H54 (cell line): ENCODE measurements at places on chromosomes 5 and 9.

- DNase-seq, result no peak
These were observed 538.1 kb upstream of the MEF2C start for GRCh38 chr5:89421035-89421434.

DNA sequence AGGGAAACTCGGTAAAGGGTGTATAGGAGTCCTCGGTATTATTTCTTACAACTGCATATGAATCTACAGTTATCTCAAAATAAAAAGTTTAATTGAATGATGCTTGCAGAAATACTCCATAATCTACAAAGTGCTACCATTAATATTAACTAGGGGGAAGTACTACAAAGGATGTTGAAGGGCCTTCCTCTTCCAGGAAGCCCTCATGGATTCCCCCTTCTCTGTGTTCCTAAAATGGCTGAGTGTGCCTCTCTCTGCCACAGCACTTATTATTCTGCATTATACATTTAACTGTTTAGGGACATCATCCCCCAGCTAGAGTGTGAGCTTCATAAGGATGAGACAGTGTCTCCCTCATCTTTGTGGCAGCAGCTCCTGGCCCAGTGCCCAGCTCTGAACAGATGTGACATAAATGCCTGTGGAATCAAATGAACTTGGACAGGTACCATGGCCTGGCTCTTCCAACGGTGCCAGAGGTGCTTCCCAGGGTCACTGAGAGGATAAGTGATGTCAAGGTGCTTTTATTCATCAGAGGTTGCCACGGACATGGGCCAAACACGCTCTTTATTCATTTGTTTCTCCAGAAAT, 99.5 kb downstream of the PAX5 start:
- no peak for DNase-seq

DNA sequence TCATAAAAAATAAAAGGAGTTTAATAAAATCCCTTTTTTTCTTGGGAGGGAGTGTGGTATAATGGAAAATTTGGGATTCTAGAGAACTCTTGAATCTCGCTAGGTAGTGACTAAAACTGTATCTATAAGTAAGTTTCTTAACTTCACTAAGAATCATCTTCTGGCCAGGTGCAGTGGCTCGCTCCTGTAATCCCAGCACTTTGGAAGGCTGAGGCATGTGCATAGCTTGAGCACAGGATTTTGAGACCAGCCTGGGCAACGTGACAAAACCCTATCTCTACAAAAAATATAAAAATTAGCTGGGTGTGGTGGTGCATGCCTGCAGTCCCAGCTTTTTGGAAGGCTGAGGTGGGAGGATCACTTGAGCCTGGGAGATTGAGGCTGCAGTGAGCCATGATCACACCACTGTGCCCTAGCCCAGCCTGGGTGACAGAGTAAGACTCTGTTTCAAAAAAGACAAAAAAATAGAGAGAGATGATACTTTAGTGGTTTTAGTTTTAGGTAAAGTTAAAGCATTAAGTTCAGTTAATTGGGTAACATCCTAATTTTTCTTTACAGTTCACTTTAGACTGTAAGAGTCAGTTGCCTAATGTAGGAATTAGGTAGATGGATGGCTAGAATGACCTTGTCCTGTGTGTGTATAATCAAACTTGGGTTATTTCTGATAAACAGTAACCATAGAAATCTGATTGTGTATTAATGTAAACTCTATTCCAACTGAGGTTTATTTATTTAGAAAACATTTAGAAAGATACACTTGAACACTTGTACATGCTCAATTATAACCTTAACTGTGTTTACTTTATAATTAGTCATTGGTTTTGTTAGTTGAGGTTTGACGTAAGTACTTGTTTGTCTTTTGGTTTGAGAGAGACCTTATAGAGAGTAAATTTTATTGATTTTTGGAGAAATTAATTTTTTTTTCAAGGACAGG, 17.8 kb downstream of the UNC13B start:
- DNase-seq, result no peak

DNA sequence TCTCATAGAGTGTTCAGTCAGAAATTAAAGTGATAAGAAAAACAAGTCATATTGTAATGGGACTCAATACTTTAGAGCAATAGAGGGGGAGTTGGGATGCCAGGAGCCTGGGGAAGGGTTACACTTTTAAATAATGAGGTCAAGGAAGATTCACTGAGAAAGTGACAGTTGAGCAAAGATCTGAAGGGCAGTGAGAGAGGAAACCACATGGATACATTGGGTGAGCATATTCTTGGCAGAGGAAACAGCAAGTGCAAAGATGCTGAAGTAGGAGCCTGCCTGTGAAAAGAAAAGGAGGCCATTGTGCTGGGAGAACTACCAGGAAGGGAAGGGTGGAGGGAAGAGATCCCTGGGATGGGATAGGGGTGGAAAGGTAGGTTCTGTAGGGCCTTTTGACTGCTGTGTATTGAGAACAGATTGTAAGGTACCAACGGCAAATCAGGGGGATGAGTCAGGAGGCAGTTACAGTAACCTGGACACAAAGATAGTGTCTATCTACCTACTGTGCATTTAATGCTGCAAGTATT, 79.4 kb downstream of the PAM start:
- DNase-seq, result no peak

- no peak for DNase-seq
These were observed 111.8 kb downstream of the SLC12A2 start for GRCh38 chr5:128195316-128195715.

DNA sequence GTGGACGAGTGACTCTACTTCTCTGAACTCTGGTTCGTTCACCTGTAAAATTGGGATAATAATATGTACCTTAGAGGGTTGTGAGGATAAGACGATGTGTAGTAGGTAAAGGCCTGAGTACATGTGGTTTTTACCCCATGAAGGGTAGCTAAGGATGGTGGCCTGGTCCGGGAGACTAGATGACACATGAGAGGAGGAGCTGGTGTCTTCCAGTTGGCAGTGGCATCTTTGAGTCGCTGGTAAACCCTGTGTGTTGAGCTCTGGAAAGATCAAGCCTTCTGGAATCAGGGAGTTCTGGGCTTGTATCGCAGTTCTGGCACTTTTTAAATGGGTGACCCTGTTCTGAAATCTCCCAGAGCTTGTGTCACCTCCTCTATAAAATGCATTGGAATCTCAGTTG, 166.4 kb upstream of the ZNF618 start:
- no peak for DNase-seq

DNA sequence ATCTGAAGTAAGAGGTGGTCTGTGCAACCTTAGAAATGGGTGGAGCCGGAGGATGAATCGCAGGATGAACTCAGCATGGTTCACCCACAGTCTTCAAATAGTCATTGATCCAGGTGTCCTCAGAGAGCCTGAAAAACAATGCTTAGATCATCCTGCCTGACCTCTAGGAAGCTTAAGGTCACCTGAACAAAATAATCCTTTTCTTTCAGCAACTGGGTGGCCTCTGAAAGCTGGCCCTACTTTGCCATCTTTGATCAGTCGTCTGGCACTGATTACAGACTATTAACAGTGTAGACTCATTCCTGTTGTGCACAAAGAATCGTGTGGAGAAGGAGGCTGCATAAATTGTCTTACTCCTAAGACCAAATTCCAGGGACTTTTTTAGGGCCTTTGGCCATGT, 50.7 kb downstream of the PIP5K1B start:
- no peak for DNase-seq

GRCh38 chr5:174281855-174282254, 236.3 kb downstream of the NSG2 start:
- DNase-seq, result no peak

DNA sequence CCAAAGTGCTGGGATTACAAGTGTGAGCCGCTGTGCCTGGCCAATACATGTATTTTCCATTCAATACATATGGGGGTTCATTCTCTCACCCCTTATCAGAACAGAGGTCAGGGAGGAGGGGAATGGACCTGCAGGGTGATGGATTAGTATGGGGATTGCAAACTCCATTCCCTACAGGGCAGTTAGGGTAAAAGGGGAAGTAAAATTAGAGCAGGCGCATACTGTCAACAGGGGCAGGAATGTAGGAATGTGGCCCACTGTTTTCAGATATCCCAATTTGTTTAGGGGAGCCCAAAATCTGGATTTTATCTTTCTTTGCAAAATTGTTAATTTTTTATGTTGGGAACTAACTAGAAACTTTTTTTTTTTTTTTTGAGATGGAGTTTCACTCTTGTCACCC, 46.4 kb upstream of the SLC44A1 start:
- DNase-seq, result no peak

DNA sequence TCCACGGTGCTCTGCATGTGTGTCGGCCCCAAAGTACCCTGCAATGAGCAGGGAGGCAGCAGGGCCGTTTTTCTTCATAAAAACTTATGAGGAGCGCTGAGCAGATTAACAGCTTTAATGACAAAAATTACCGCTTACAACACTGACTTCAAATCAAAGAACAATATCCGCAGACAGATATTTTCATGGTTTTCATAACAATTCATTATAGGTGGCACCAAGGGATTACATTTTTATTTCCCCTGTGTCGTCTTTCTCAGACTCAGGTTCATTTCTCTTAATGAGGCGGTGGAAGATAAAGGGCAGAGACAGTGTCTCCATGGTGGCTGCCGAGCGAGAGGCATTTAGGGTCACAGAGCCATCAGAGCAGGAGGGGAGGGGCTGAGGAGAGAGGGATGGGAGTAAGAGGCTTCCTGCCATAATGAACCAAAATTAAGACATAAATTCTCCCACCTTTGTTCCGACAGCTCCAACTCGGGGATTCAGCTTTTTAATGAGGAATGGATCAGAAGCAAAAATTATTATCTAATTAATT, 240.7 kb upstream of the CLINT1 start:
- DNase-seq, result no peak

DNA sequence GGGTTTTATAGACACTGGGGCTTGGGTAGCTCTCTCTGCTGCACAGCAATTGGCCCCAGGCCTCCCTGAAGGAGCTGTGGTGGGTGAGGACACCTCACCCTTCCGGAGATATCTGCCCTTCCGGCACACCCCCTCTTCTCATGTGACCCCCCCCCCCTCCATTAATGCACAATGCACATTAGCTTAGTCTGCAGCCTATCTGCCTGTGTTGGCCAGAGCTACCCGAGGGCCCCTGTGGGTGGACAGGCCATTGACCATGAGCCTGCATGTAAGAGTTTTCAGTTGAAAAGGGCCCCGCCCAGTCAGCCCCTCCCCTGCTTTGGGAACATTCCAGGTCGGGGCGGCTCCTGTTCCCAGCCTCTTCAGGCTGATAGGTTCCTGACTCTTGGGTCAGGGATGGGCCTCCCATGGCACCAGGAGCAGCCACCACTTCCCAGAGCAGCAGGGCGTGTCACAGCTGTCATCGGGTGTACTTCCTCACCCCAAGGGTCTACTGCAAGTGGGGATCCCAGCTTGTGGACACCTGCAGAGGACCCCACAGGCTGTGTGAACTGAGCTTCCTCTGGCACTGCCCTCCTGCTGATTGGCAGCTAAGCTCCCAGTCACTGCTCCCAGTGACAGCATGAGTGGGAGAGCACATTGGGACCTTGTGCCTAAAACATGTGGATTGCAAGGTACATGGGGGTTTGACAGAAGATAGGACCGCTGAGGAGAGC, 17.8 kb downstream of the PHF2 start:
- DNase-seq, result no peak

DNA sequence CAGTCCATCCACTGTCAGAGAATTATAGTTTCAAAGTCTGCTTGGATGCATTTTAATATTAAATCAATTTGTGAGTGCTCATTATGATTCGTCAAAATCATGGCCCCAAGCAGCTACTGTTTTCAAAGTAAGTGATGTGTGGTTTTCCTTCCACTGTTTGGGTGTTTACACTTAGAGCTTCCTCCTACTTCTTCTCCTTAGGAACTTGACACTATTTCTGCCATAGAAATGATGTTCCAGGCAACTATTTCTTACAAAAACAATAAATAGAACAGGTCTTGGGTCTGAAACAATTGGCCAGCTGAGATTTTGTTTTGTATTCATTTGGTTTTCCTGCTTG, 132.8 kb upstream of the RAI14 start:
- no peak for DNase-seq
